ENCODE measurements at places on chromosomes 5 and 9.

DNA sequence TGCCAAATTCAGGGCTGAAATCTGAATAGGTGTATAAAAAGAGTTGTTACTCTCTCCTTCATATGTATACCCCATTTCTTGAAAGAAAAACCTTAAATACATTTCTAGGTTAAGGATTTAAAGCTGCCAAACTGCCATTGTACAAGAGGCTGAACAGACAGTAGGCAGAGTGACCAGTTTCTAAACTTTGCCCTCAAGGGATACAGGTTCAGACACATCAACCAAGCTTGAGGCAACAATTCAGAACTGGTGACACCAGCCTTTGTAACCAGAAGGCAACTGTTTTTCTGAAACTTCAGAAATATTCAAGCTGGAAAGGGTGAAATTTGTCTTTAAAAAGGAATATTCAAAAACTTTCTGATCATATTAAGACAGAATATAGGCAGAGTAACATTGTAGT, 47.5 kb downstream of the FAM114A2 start:
- DNase-seq: no peak

DNA sequence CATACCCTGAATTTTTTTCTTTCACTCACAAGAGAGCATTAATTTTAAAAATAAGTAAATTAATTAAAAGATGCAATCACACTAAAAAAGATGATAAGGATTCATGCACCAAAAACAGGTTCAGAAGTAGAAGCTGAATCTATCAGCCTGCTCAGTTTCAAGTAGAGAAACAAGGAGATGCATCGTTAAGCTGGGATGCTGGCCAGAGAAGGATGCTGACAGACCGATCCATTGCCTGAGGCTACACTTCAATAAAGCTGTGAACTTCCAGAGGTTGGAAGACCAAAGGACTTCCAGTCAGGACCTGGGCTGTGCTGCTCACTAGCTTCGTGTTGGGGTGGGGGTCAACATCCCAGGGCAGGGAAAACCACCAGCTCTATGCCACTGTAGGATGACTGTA, 457.7 kb downstream of the EFNA5 start:
- DNase-seq: no peak

GRCh38 chr5:159031513-159031912, 68.2 kb downstream of the EBF1 start:
- DNase-seq: no peak

DNA sequence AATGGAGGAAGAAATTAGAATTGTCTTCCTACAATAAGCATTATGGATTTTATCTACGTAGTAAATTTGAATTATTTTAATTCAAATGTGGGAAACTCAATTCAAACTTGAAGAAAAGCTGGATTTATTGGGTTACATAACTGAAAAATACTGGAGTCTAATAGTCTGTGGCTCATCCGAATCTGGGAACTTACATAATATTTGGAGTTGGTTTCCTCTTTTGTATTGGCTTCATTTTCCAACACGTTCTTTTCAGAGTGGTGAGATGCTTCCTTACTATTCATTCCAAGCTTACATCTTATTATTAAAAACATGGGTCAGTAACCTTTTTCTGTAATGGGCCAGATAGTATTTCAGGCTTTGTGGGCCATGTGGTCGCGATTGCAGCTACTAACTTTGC, 164.8 kb downstream of the ARHGAP26 start:
- no peak for DNase-seq

DNA sequence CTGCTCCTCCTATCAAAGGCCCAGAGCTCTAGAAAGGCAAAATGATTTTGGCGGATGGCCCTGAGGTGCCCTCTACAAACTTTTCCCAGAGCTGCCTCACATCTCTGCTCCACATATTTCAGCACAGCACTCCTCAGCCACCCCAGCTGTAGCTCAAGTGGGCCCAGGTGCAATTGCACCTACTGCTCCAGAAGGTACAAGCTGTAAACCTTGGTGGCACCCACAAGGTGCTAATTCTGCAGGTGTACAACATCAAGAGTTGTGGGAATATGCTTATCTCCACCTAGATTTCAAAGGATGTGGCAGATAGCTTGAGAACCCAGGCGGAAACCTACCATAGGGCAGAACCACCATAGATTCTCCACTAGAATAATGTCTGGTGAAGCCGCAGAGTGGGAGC, 432.2 kb downstream of the TMEM232 start:
- DNase-seq: no peak
